ENCODE measurements at places on chromosomes 5 and 9.

GRCh38 chr5:67807439-67807888 is 408.1 kb upstream of the PIK3R1 start:
- no peak for DNase-seq

GRCh38 chr5:31630931-31631330 is 8.0 kb upstream of the PDZD2 start:
- DNase-seq: no peak

- no peak for DNase-seq
Measured at GRCh38 chr5:12392246-12392645, 488.0 kb upstream of the CTNND2 start.

- no peak for DNase-seq
Measured at GRCh38 chr9:133730994-133731715, 7.0 kb downstream of the SARDH start.

DNA sequence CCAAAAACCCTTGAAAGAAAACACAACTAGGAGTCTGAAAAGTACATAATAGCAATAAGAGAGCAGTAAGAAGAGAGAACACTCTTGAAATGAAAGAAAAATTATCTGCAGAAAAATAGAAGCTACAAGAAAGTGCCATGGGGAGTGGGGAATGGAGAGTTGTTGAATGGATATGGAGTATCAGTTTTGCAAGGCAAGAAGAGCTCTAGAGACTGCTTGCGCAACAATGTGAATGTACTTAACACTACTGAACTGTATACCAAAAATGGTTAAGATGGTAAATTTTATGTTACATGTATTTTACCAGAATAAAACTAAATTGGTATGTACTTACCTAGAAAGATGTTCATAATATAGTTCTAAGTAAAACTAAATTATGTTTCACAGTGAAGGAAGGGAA is 54.8 kb upstream of the RASGRF2 start:
- no peak for DNase-seq

DNA sequence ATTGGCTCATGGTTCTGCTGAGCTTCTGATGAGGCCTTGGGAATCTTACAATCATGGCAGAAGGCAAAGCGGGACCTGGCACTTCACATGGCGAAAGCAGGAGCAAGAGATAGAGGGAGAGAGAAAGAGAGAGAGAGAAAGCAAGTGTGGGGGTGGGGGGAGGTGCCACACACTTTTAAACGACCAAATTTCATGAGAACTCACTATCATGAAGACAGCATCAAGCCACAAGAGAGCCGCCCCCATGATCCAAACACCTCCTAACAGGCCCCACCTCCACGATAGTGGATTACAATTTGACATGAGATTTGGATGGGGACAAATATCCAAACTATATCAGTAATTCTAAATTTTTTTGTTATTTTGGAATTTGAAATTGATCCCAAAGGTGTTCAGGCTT is 553.9 kb downstream of the PRR16 start:
- no peak for DNase-seq

DNA sequence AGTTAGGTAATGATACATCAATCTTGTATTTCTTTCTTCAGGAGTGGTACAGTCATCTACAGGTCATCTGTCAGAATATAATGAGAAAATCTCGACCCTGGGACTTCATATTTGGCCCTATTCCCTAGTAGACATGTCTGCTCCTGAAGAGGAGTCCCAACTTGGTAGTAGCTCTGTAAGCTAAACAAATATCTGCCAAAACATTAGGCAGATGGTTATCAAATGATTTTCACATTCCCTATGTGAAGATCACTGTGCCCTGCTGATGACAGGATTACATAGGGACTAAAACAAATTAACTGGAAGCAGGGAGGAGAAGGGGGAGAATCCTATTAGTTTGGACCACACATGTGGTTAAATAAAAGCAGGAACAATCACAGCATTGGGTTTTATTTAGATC is 138.6 kb upstream of the NFIB start:
- DNase-seq: no peak

GRCh38 chr9:115276621-115277020 is 158.7 kb upstream of the TNC start:
- DNase-seq: no peak

GRCh38 chr9:13428766-13429165 is 149.3 kb upstream of the MPDZ start:
- DNase-seq: no peak

DNA sequence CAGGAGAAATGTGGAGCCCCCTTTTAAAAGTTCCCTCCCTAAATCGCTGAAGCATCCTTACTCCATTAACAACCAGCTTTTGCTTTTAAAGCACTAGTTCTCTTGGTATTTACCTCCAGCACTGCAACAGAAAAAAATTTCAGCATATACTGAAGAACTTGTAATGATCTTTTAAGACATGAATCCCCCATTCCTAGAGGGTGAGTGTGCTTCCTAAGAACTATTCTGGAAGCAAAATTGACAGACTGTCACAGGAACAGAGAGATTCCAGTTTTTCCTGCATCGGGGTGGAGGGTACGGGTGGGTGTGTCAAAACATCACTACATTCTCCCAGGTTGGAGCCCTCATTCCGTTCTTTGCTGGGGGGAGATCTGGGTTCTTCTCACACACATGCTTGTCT is 151.9 kb downstream of the EBF1 start:
- DNase-seq: no peak

GRCh38 chr5:91223886-91224285 is 159.2 kb downstream of the ARRDC3 start:
- DNase-seq: no peak

DNA sequence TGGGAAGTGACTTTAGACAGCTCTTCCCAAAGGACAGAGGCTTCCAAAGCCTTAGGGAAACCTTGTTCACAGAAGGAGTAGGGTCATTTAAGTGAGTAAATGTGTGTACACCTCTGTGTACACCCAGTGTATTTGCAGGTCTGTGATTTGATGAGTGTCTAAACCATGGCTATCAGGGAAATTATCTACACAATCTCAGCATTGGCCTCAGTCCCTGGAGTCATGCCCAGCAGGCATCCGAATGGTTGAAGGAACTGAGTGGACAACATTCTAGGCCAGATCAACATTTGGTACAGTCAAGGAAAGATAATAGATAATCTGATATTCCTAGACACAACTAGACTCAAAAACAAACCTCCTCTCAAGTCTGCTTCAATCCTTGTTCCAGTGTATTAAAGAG is 258.4 kb upstream of the DAPK1 start:
- DNase-seq: no peak

DNA sequence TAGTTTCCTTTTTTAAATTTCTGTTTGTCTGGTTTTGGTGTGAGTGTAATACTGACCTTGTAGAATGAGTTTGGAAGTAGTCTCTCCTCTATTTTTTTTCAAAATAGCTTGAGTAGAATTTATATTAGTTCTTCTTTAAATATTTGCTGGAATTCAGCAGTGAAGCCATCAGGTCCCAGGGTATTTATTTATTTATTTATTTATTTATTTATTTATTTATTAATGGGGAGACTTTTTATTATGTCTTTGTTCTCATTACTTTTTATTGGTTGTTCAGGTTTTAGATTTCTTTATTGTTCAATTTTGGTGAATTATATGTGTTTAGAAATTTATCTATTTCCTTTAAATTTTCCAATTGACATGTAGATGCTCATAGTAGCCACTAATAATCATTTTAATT is 875.8 kb upstream of the COX7C start:
- DNase-seq: no peak

DNA sequence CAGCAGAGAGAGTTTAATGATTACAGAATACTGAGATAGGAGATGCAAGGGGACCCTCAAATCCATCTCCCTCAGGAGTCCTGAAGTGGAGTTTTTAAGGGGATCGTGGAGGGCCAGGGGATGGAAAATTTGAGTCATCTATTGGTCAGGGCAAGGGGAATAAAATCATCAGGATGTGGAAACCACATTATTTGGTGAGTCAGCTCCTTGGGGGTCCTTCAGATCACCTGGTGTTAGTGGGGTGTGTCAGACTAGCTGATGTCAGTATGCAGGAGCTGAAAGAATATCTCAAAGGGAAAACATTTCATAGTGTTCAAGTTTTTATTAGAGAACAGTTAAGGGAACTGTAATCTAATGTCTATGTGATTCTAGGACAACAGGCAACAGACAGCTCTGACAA is 183.0 kb upstream of the FTMT start:
- DNase-seq: no peak

- no peak for DNase-seq
Measured at GRCh38 chr5:14276380-14276779, 133.2 kb downstream of the TRIO start.

- DNase-seq: no peak
Measured at GRCh38 chr5:66340786-66341185, 196.7 kb downstream of the SREK1 start.

GRCh38 chr5:137220523-137220927 is 278.6 kb downstream of the SPOCK1 start:
- DNase-seq: no peak

DNA sequence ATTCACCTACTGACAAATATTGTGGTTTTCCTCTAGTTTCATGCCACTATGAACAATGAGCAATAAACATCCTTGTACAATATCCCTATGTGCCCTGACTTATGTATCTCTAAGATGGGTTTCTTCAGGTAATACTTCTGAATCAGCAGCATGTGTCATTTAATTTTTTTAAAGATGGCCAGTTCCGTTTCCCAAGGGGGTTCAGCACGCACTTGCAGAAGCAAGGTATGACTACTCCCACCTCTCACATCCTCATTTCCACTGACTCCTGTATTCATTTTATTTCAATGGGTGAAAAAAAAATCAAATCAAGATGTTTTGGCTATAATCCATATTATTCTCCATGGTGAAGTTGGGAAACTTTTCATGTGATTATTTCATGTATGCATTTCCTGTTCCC is 14.7 kb upstream of the ADAMTS19 start:
- DNase-seq: no peak

DNA sequence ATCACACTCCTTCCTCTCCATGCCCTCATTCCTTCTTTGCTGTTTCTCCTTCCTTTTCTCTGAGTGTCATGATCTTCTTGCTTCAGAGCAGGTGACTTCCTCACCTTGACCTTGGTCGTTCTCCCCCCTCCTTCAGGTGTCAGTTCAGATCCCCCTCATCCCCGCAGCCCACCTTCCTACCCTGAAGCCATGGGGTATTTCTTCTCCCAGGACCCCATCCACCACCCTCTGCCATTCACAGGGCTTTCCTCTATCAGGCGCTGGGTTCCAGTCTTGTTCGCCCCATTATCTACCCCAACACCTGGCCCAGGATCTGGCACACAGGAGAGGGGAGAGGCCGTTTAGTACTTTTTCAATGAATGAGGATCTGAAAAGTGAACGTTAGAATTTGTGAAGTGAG is 101.0 kb downstream of the NSG2 start:
- no peak for DNase-seq

- DNase-seq: no peak
Measured at GRCh38 chr5:134420343-134420742, 8.7 kb upstream of the CDKN2AIPNL start.

DNA sequence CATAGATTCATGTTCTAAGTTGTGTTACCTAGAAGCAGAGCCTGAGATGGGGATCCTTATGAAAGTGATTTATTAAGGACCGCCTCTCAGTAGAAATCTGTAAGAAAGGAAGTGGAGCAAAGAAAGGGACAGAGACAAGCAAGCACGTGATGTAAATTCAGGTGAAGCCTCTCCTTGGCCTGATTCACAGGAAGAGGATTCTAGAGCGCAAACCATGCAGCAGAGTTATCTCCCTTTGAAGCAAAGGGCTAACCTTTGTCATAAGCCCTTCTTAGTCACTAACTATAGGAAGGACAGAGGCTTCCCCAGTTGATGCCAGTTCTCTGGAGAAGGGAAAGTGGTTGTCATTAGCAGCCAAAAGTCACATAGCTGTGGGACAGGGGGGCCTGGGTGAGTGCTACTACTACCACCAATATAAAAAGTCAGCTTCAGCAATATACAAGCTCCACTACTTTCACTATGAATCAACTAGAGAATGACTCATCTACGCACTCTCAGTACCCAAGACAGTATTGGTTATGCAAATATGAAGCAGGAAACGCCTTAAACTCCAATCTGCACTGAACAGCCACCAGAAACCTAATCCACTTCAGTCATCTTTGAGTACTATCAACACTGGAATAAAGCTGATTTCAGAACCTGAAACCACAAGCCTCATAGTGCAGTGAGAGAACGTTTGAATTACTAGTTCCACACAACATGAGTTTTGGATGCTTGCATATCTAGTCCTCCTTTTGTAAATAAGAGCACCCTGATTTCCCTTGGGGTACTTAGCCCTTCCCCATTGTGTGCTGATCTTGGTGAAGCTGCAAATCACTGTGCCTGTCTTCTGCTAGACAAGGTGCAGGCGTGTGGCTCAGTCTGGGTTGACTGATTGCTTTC is 162.7 kb downstream of the ZNF608 start:
- no peak for DNase-seq

GRCh38 chr5:154478224-154478565 is at the start of gene HAND1:
Gene HAND1 (minus strand): TSS chr5:154478227. CDS start chr5:154478008, 219 bp downstream.
- DNase-seq: no peak

DNA sequence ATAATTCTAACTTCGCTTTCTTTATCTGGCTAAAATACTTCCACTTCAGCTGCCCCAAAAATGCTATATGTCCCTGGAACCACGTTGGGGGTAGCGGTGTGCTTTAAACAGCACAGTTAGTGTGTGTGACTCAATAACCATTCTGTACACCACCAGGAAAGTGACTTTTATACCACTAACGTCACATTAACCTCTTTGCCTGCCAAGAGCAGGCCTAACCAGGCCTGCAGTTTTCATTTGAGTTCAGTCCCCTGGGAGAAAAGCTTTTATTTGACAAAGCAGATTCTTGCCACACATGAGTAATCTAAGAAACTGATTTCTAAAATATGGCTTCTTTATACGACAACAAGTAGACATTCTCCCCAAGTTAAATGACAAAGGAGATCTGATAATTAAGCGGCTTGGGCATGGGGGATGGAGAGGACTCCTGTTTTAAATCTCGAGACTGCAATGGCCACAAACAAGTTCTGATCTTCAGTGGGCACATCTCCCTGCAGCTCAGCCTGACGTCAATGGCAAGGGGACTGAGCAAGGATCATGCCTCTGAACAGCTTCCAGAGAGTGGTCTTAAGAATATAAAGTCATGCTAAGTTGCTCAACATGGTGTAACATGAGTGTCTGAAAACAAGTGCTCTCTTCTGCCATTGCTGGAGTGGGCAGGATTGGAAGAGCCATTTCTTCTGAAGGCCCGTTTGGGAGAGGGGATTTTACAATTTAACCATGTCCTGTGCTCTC is 91.8 kb downstream of the GLIS3 start:
- no peak for DNase-seq

DNA sequence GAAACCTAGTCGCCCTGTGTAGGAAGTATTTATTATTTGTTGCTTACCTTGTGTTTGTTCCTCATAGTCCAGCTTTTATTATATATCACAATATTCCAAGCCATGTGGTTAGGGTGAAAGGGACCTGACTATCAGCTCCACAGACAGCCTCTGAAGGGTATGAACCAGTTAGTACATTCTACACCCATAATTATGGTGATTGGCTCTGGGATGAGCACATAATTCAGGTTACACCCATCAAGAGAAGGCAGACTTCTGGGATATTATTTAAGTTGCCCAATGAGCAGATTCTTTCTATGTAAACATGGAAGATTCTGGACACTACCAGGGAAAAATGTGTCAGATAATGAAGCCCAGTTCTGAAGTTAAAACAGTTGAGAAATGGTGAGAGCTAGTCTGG is 168.0 kb downstream of the KIF4B start:
- no peak for DNase-seq

DNA sequence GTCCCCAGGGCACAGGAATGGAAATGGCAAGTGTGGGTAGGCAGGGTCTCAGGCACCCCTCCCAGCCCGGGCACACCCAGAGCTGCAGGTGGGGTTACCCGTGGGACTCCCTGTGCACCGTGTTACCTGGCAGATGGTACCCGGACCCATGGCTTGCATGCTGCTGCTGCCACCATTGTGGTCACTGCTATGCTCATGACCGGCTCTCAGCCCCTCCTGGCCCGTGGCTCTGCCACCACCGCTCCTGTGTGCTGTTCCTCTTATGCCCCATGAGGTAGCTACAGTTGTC is 21.7 kb upstream of the HMCN2 start:
- DNase-seq: no peak

Measured in stimulated activated CD8-positive, alpha-beta memory T cell treated with anti-CD3 and anti-CD28 coated beads, Interleukin-12 subunit alpha, Interleukin-12 subunit beta, amount 100 ng/mL, for 4 hours (primary cell).